Spleen (tissue), 13 donors: ENCODE measurements at places on chromosomes 13 and 19.
A peak's percentile ranks its signal among the peaks of the same experiment; 100 is the strongest.

DNA sequence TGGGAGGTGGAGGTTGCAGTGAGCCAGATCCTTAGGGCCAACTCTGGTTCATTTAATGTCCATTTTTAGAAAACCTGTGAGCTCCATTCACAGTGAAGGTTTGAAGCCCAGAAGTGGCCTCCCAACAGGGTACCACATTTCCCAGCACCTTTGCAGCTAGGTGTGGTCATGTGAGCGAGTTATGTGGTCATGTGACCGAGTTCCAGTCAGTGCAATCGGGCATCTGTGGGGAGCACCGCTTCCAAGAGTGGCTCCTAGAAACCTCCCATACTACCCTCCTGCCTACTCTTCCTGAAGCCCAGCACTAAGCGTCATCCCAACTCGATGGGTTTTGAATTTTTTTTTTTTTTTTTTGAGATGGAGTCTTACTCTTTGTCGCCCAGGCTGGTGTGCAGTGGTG lies 663 bp upstream of the PLA2G4C start:
- H3K36me3 ChIP-seq, result no peaks in the 10 kb centered on the region
- H3K4me1 ChIP-seq, result peaks cover 16% of the 10 kb centered on the region
- no peaks in the 10 kb centered on the region for H3K27me3 ChIP-seq
- DNase-seq, result no peak
- H3K4me3 ChIP-seq, result peak overlapping the region; percentile 50
- H3K27ac ChIP-seq, result peak overlapping the region; percentile 92

DNA sequence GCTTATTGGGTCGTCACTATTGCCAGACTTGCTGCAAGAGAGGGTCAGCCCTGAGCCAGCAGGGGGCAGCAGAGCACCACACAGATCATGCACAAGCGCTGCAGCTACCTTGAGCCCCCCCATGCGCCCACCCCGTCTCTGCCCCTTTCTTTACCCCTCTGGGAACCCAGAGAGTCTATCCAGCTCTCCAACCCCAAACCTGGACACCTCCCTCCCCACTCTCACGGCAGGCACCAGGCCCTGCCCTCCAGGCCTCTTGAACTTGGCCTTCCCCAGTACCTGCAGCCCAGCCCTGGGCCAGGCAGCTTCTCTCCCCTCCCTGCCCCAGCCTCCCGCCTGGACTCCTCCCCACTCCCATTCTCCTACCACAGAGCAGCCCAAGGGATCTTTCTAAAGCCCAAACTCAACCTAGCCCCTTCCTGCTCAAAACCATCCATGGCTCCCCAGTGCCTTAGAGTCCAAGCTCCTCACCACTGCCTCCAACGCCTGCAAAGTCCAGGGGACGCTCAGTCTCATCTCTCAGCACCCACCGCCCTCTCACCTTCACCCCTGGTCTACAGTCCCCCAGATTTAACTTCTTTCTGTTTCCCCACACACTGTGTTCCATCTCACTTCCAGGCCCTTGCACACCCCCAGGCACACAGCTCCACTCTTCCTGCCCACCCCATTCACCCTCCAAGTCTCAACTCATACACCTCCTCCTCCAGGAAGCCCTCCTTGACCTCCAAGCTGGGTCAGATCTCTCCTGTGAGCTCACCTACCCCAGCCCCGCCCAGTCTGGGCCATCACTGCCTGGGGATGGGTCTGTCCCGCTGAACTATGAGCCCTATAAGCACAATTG lies 9.4 kb upstream of the CEACAM16 start:
- H3K36me3 ChIP-seq, result no peaks in the 10 kb centered on the region
- H3K27me3 ChIP-seq, result no peaks in the 10 kb centered on the region
- H3K4me3 ChIP-seq, result no peak overlapping the region
- peak; percentile 90 for DNase-seq
- peak overlapping the region; percentile 5 for H3K27ac ChIP-seq

DNA sequence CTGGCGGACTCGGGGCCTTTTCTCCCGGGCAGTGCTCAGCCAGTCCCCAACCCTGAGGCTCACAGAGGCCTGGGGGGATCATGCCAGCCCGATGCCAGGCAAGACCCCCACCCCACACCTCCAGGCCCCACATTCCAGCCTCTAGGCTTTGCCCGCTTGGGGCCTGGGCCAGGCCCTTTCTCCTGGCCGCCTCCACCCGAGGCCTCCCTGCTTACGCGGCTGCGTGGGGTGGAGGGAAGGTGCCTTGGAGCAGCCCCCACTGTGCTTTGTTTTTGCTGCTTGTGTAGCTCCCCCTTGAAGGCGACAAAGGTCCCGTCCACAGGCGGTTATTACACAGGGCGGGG lies 38.4 kb downstream of the SMIM24 start:
- peaks cover 64% of the 10 kb centered on the region for H3K4me1 ChIP-seq
- DNase-seq, result no peak
- peak overlapping the region; percentile 57 for H3K27ac ChIP-seq
- H3K36me3 ChIP-seq, result no peaks in the 10 kb centered on the region
- H3K27me3 ChIP-seq, result no peaks in the 10 kb centered on the region
- no peak overlapping the region for H3K4me3 ChIP-seq

DNA sequence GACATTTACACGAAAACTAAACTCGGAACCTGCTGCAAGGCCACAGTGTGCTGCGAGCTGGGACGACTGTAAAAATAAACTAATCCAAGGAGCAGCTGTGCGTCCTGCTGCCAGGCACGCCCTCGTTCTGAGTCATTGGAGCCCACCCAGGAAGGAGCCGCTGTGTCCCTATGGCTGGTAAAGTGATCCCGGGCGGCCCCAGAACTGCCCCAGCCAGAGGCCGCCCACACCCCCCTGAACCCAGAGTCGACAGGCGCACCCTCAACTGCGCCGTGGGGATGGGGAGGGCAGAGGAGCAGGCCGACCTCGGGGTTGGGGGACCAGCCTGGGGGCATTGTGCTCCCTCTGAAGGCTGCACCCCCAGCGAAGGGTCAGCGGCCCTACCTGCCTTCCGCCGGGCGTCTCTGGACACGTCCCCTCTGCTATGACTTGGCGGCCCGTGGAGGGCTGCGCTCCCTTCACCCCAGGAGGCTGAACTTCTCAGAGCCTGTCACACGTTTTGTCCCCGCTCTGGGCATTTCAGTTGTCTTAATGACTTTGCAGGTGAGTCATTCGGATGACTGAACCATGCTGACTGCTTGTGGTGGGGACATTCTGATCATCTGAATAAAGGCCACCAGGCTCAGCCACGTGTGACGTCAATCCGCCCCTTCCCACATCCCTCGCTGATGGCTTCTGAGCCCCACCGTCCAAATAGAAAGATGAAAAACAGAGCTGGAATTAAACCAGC lies 42.7 kb downstream of the ADPRHL1 start:
- no peaks in the 10 kb centered on the region for H3K36me3 ChIP-seq
- no peak overlapping the region for H3K4me3 ChIP-seq
- H3K27ac ChIP-seq, result no peak overlapping the region
- no peaks in the 10 kb centered on the region for H3K27me3 ChIP-seq

DNA sequence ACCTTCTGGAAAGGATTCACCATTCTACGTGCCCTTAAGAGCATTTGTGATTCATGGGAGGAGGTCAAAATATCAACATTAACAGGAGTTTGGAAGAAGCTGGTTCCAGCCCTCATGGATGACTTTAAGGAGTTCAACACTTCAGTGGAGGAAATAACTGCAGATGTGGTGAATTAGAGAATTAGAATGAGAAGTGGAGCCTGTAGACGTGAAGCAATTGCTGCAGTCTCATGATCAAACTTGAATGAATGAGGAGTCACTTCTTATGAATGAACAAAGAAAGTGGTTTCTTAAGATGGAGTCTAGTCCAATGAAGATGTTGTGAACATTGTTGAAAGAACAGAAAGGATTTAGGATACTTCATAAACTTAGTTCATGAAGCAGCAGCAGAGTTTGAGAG lies 129.1 kb downstream of the TNFRSF19 start:
- H3K4me1 ChIP-seq, result peaks cover 21% of the 10 kb centered on the region
- H3K4me3 ChIP-seq, result no peak overlapping the region
- H3K36me3 ChIP-seq, result no peaks in the 10 kb centered on the region
- no peak overlapping the region for H3K27ac ChIP-seq
- DNase-seq, result no peak

- no peaks in the 10 kb centered on the region for H3K4me1 ChIP-seq
- no peaks in the 10 kb centered on the region for H3K36me3 ChIP-seq
- no peak for DNase-seq
- H3K27me3 ChIP-seq, result no peaks in the 10 kb centered on the region
- H3K4me3 ChIP-seq, result no peak overlapping the region
These were observed 428.3 kb upstream of the MIR17HG start for GRCh38 chr13:90919153-90919552.

DNA sequence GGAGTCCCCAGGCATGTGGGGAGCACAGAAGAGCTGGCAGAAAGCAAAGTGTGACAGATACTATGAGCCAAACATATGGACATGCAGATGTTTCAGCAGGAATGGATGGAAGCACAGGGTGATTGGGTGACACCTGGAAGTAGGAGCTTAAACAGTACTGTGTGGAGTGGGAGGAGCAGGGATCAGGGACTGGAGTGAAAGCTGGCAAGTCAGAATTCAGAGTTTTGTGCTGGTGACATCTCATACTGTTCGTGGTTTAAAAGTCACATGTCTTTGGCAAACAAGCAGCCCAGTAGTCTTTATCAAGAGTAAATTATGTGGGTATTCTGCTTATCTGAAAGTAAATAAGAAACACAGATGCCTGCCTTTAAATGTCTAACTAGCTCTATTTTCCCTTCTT lies 408.2 kb downstream of the COG6 start:
- DNase-seq, result no peak
- no peaks in the 10 kb centered on the region for H3K36me3 ChIP-seq
- no peak overlapping the region for H3K27ac ChIP-seq
- no peak overlapping the region for H3K4me3 ChIP-seq
- H3K4me1 ChIP-seq, result no peaks in the 10 kb centered on the region

DNA sequence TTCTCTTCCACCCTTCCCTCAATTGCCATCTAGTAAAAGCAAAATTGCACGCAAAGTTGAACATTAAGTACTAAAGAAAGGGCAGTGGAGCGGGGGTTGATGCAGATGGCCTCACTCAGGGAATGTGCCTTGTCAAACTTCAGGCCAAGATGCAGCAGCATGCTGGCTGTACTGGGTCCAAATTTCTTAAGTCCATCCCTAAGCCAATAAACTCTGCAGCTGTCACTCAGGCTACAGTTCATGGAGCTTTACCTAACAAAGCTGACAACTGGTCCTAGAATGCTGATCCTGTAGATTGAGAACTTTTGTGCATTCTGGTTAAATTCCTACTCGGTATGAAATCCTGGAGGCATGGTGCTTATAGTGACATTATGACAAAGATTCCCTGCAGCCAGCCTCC lies 88.4 kb downstream of the FOXO1 start:
- H3K27ac ChIP-seq, result no peak overlapping the region
- peaks cover 94% of the 10 kb centered on the region for H3K4me1 ChIP-seq
- no peaks in the 10 kb centered on the region for H3K27me3 ChIP-seq
- H3K36me3 ChIP-seq, result no peaks in the 10 kb centered on the region
- no peak overlapping the region for H3K4me3 ChIP-seq
- no peak for DNase-seq

DNA sequence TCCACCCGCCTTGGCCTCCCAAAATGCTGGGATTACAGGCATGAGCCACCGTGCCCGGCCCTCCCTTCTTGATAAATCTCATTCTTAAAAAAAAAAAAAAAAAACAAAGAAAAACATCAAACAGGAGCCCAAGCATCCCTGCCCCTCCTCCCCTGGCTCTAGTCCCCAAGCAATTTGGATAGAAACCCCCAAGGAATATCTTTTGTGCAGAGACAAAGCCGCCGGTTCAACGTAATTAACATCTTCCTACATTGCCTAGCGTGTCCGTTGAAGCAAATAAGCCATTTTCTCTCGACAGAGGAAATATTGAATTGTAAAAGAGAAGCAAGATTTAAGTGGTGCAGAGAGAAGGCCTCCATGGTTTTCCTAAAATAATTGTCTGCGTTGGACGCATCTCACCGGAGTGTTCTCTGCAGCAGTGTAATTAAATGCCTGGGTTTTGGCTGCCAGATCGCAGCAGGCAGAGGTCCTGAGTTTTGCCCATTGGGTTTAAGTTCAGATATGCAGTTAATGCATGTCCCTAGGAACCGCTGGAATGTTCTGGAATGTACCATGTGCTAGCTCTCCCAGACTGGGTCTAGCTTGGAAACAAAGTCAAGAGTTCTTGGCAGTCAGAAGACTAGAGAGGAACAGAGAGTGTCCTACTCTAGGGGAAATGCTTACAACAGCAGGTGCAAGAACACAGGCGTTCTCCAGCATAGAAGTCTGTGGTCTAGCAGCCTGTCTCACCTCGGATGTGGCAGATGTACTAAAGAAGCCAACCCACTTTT lies 30.8 kb downstream of the PIN1 start:
- H3K4me3 ChIP-seq, result no peak overlapping the region
- no peak for DNase-seq
- H3K27ac ChIP-seq, result peak overlapping the region; percentile 19

DNA sequence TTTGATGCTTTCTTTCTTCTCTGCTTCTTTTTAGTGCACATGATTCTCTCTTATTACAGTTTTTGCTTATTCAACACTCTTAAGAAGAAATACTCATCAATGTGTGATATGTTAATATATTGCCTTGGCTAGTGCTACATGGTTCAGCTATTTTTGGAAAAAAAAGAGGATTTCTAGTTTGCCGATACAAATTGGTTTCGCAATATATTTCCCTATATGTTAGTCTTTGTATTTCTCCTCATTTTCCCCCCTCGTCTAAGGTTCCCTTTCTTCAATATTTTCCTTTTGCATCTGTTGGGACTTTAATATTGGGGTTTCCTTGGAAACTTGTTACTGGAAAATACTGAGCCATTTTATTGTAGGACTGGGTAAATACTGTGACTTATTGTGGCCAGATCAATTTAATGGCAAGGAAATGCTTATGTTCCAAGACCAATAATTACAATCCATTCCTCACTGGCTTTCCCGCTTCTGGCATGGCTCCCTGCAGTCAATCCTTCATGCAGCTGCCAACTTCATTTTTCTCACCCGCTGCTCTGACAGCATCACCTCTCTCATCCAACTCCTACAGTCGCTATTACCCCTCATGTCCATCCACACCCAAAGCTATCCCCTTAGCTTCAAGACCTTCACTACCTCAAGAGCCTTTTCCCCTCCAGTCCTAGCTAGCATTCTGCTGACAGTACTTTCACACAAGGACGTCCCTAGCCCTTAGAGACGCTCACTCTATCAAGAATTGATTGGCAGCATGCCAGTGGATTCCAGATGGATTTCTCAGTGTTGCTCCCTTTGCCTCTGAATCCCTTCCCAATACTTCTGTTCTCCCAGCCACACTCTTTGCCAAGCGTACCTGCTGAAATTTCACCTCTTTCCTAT lies 280.1 kb upstream of the TMTC4 start:
- no peak overlapping the region for H3K4me3 ChIP-seq
- no peaks in the 10 kb centered on the region for H3K4me1 ChIP-seq
- no peak for DNase-seq
- H3K27me3 ChIP-seq, result no peaks in the 10 kb centered on the region
- no peaks in the 10 kb centered on the region for H3K36me3 ChIP-seq
- H3K27ac ChIP-seq, result no peak overlapping the region
